MG63 (cell line): ENCODE measurements at places on chromosomes 5 and 9. TPM values are rescaled to one million over a fixed set of nuclear protein-coding genes. Genes with fewer than 3 reads are reported as not detected.

DNA sequence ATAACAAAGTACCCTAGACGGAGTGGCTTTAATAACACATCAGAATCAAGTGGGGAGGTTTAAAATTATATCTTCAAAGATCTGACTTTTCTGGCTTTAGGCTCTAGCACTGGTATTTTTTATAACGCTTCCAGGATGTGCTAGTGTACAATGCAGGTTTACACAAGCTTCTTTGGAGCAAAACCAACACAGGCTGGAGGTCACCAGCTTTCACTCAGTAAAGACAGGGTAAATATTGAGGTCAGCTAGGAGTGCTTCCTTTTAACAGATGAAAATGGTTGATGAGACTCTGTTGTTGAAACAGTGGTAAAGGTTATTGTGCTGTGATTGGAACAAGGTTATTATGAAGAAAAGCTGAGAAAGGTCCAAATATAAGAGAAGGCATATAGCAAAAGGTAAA, 414.2 kb downstream of the TAF11L14 start:
- no peak for DNase-seq

- DNase-seq: no peak
Observed at GRCh38 chr9:79621916-79622575, 50.3 kb downstream of the TLE4 start.

DNA sequence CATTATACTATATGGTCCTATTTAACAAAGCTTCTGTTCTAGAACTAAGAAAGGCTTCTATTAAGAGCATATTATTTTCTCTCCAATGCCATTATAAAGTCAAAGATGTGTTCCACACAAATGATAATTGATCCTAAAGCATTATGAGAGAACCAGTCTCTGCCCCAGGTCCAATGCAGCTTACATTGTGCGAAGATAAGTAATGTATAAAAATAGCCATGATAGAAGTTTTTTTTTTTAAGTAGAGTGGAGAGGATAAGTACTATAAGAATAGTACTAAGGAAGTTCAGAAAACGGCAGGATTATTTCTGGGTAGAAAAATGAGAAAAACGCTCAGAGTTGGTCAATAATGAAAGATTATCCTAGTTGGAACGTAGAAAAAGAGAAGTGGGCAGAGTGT, 15.6 kb downstream of the UBTD2 start:
- no peak for DNase-seq

DNA sequence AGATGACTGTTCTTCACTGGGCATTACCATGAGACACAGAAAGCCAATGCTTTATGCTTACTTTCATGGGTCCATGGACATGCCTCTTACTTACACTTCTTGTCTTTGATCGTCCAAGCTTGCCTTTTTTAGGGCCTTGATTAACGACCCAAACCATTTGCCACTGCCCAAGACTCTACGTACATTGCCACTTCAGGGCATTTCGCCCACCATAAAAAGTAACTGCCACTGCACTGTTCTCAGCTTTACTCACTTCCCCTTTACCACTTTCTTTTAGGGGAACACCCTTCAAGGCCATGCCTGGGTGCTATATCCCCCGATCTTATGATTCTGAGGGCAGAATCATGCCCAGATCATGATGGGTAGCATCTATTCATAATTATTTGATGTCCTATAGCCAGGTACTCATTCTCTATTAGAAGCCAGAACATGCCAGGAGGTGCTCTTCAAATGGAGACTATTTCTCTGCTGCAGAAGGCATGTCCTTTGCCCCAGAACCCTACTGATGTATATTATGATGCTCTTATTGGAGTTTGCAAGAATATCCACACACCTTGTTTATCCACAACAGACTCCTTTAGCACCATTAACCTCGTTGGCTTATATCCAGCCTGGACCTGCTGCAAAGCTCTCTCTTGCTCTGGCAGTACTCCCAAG, 64.1 kb upstream of the RAD23B start:
- DNase-seq: no peak

The ZBED3 gene
- 0.20 TPM in 1 of 2 replicates, not detected in the other for total RNA-seq

The IL3 gene
- not detected in 2 replicates for total RNA-seq

The TEX10 gene
- total RNA-seq: 56.2 and 79.4 TPM in 2 replicates

GRCh38 chr5:176822041-176822792, 11.9 kb downstream of the UNC5A start:
- DNase-seq: no peak

GRCh38 chr5:79702606-79703380, 13.2 kb downstream of the CMYA5 start:
- peak; percentile 5 for DNase-seq

The SMIM33 gene
- total RNA-seq: not detected in 2 replicates

The C5orf52 gene
- not detected in 2 replicates for total RNA-seq

DNA sequence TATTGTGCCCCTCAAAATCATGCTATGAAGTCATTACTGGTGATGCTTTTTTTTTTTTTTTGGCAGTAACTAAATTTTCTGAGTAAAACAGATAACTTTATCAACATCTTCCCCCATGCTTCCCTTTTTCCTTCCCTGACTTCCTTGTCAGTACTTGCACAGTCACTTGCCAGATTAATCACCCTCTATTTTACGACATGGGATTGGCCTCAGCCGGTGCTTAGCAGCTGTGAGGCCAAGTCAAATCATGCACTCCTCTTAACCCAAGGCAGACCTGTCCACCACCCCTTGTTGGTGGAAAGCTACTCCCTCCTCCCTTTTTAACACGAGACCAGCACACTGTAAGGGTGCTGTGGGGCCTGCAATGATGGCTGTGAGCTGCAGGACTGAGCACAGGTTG, 118.0 kb upstream of the OTULINL start:
- peak; percentile 65 for DNase-seq

DNA sequence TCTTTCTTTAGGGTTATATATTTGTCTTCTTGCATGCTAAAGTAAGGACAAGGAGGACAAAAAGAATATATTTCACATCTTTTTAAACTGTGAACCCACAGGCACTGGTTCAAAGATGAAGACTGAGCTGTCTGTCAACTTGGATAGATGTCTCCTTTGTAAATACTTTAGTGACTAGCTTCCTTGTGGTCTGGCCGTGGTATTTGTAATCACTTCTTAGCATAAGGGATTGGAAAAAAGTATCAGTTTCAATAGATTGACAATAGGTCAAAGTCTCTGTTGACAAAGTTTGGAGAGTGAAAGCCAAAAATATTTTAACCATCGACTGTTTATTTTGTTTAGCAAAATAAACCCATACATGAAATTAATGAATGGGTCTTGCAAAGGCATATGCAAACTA, 91.4 kb downstream of the TMEM167A start:
- no peak for DNase-seq

The PCDHB16 gene
- total RNA-seq: 0.10 and 1.2 TPM in 2 replicates

The SLC36A3 gene
- total RNA-seq: not detected in 2 replicates

GRCh38 chr9:105973951-105974351, 279.6 kb downstream of the TMEM38B start:
- peak; percentile 33 for DNase-seq

- no peak for DNase-seq
Observed at GRCh38 chr5:131277875-131278740, 14.3 kb downstream of the CDC42SE2 start.

DNA sequence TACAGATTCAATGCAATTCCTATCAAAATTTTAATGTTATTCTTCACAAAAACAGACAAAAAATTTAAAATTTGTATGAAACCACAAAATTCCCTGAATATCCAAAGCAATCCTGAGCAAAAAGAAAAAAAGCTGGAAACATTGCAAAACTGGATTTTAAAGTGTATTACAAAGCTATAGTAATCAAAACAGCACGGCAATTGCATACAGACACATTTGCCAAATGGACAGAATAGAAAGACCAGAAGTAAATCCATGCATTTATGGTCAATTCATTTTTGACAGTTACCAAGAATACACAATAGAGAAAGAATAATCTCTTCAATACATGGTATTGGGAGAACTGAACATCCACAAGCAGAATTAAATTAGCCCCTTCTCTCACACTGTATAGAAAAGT, 110.5 kb downstream of the TMEM232 start:
- no peak for DNase-seq

DNA sequence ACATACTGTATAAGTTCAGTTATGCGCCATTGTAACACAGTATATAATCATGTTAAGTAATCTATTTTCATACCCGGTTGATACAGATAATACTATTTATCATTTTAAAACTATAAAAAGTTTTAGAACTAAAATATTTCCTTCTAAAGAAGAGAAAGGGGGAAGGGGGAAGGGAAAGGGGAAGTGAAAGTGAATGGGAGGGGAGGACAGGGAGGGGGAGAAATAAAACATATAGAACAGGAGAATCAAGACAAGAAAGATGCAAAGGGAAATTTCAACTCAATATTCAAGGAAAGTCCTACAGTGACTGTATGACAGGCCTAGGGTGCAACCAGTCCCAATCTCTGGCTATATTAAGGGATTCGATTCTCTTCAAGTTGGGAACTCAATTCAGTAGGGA, 1278.8 kb downstream of the MAT2B start:
- DNase-seq: no peak

DNA sequence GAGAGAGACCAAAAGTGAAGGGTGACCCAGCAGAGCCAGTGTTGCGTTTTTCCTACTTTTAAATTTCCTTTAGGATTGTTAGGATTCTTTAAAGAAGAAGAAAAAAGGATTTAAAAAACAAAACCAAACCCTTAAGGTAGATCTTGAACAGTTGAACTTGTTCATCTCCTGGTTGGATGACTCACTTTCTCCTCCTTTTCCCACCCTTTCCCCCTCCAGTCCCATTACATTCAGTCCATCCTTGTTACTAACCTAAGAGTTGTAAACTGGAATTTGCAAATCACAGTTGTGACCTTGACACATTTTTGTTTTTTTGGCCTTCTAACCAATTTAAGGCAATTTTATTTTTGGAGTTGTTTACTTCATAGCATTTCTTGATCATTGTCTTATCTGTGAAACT, 289.2 kb downstream of the ARHGAP26 start:
- no peak for DNase-seq

- DNase-seq: no peak
Observed at GRCh38 chr5:180558232-180558631, 33.1 kb downstream of the SCGB3A1 start.

The PCA3 gene
- not detected in 2 replicates for total RNA-seq

The PCDHGA6 gene
- 0.20 and 2.3 TPM in 2 replicates for total RNA-seq

The TAF11L10 gene
- not detected in 2 replicates for total RNA-seq

The TAL2 gene
- total RNA-seq: not detected in 2 replicates

GRCh38 chr5:109161914-109162683, 247.7 kb downstream of the PJA2 start:
- no peak for DNase-seq
